Glutamatergic neuron (in vitro differentiated cells): ENCODE measurements at places on chromosomes 3 and 15. TPM values are rescaled to one million over a fixed set of nuclear protein-coding genes. Genes with fewer than 3 reads are reported as not detected.

- DNase-seq: no peak
Observed at GRCh38 chr15:63473749-63473998, 30.7 kb upstream of the USP3 start.

DNA sequence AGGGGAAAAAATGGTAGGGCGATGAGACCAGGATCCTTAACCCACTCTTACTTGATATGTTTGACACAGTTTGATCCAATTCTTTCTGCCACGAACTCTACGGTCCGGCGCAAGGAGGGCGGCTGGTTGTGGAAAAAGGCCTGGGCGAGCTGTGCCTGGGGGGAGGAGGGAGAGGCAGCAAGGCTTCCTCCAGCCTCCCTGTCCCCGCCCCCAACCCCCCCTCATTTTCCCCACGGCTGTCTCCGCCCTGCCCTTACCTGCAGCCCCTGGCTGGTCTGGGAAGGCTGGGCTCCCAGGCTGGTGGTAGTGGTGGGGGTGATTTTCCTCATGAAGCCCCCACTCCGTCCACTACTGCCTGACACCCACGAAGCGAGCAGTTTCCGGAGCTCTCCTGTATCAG, 8.0 kb downstream of the CDAN1 start:
- no peak for DNase-seq

DNA sequence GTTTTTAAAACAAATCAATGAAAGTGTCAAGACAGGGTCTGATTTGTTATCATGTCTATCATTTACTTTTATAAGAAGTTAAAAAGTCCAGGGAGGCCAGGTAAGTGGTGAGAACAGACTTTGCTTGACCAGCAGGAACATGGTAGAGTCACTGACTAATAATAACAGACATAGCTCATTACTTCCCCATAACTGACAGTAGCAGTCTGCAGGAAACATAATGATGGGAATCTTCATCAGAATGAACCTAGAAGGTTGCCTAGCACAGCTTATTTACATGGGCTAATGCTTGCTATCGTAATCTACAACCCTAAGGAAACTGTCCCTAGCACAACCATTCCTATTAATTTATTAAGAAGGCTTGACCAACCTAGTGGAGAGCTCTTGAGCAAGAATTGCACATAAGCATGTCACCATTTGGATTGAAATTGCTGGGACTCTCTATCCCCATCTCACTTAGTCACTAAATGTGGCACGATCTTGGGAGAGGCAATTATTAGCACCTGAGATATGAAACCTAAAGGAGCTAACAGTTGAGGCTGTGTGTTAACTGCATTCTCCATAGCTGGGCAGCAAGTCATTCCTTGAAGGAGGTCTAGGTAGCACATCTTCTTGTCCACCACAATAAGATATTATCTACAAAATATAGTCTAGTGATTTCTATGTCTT, 139.6 kb upstream of the ZBTB20 start:
- DNase-seq: no peak

The RASGRF1 gene
- 0.32 TPM for total RNA-seq

GRCh38 chr3:160667452-160667851, 9.5 kb upstream of the ARL14 start:
- no peak for DNase-seq
